ENCODE measurements at places on chromosomes 3 and 15.
A peak's percentile ranks its signal among the peaks of the same experiment; 100 is the strongest.

GRCh38 chr3:183489455-183490210 is 61.2 kb upstream of the MCF2L2 start:
- DNase-seq: no peak

- no peak for DNase-seq
These were observed 27.1 kb upstream of the OSBPL11 start for GRCh38 chr3:125622381-125622791.

DNA sequence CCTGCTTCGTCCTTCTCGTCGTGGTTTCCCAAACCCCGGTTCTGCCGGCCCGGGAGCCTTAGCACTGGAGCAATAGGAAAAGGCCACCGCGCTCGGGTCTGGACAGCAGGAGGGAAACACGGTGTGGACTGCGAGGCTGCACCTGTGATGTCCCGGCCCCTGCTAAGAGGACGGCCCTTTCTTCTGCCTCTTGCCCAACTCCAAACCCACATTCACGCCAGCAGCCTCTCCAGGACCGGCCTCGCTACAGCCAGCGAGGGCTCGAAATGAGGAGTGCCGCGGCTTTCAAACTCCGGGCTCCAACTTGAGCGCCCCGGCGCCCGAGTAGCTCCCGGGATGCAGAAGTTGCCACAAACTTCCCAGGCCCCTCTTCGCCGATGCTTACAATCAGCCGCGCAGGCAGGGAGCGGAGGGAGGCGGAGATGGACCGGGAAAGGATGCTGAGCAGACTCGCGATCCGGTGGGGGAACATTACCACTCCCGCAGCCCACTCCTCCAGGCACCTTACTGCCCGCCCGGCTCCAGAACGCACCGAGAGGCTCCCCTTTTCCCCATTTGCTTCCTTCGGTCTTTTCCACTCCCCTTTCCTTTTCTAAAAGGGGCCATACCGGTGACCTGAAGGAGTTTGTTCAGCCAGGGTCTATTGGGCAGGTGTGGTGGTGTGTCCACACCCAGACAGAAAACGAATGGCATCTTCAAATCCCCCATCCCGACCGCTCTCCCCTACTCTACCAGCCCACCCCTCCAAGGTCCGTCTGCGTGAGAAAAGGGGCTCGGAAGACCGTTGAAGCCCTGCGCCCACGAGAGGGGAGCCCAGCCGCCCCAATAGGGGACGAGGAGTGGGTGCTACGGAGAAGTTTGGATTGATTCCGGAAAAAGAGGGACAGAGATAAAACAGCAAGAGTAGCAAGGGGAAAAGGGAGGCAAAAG is 18.8 kb upstream of the SATB1 start:
- no peak for DNase-seq

GRCh38 chr3:102054543-102055080 is 205.3 kb downstream of the NFKBIZ start:
- DNase-seq: no peak

- DNase-seq: no peak
These were observed 14.9 kb downstream of the CCDC32 start for GRCh38 chr15:40549894-40550293.

- DNase-seq: no peak
These were observed 119.3 kb downstream of the LRRK1 start for GRCh38 chr15:101038327-101039003.

DNA sequence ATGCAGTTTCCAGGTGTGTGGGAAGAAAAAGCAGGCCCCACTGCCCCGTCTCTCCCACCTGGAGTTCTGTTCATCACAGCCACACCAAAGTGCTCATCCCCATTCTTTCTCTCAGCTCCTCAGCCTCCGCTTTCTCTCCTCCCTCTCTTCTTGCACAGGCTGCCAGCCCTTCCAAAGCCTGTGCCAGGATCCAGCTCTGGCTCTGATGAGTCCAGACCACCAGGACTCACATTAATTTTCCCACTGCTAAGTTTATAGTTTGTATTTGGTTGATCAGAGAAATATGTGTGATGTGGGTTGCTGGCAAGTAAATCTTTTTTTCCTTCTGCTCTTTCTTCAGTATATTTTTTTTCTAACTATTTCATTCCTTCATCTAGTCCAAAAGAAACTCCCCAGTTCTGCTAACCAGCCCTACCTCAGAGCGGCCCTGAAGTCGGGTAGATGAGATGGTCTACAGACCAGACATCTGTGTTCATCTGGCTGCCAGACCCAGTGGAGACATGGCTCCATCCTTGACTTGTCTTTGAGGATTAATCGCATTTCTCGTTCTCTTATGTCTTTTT is 49.8 kb downstream of the BOC start:
- DNase-seq: no peak

- DNase-seq: no peak
These were observed 77.0 kb upstream of the IL12A start for GRCh38 chr3:159911664-159912037.

- DNase-seq: no peak
These were observed 13.8 kb downstream of the CLDN18 start for GRCh38 chr3:138023754-138024153.

- no peak for DNase-seq
These were observed 1.8 kb downstream of the CX3CR1 start for GRCh38 chr3:39277893-39278615.

DNA sequence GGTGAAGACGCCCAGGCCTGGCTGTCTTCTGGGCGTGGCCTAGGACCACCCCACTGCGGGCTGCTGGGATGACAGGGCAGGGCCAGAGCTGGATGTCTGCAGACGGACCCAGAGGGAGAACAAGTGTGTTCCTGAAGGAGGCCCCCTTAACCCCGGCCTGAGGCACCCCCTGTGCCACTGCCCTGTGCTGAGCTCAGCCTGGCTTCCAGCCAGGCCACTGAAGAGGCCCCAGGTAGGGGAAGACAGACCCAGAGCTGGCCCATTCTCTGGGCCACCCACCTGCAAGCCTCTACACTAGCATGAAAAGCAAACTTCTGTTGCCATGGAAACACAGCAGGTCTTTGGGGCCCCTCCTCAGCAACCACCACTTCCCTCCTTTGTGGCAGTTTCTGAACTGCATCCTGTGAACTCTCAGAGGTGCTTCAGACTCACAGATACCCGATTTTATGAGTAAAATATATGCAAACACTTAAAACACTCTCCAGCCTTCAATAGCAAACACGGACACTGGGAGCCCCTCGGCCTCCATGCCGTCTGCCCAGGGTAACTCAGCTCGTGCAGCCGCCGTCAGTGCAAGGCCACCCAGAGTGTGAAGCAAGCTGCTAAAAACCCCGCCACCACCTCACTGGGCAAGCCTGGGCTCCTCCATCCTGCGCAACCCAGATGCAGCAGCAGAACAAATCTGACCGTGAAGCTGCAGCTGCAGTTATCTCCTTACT is 42.5 kb downstream of the CMTM6 start:
- no peak for DNase-seq

DNA sequence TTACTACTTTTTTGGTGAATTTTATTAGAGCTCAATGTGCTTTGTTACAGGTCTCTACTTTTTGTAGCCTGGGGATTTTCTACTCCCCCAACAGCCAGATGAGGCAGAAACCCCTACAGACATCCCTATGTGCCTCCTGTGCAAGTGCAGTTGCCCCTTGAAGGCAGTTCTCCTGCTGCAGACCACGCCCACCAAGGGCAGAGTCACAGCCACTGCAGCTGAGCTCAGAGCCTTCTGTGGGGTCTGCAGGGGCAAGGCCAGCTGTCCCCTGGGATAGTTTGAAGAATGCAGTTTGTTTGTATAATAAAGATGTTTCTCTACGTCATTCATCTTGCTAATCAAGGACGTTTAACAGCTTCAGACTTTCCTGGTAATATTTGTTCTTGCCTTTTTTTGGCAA is 76.8 kb downstream of the NPAP1 start:
- DNase-seq: no peak

DNA sequence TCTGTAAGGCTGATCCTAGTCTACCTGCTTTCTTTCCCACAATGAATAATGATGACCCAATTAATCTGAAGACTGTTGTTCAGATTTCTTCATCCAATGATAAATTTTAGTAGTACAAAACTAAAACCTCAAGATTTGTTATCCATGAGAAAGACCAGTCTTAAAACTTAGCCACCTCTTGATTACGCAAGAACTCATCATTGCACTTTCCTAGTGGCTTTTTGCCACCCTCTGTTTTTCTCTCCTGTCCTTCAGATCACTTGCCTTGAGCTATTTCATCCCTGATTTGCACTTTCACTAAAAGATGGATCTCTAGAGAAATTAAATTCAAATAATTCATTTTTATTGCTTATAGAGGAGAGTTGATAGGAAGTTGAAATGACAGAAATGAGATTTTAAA is 142.7 kb upstream of the RBMS3 start:
- no peak for DNase-seq

GRCh38 chr3:111895071-111895470 is 36.0 kb downstream of the PHLDB2 start:
- no peak for DNase-seq

DNA sequence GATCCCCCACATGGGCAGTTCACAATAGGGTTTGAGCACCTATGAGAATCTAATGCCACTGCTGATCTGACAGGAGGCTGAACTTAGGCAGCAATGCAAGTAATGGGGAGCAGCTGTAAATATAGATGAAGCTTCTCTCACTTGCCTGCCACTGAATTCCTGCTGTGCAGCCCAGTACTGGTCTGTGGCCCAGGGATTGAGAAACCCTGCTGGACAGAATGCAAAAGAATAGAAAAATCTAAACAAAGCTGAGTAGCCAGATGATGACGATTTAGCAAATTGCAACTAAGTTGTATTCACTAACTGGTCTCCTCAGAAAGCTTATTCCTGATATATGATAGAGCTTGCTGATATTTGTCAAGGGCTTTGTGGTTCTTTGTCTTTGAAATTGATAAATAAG is 34.3 kb upstream of the APH1B start:
- no peak for DNase-seq

- peak; percentile 59 for DNase-seq
These were observed 244.1 kb upstream of the STT3B start for GRCh38 chr3:31288641-31289100.

GRCh38 chr3:123090728-123091531 is 24.1 kb downstream of the PDIA5 start:
- no peak for DNase-seq

DNA sequence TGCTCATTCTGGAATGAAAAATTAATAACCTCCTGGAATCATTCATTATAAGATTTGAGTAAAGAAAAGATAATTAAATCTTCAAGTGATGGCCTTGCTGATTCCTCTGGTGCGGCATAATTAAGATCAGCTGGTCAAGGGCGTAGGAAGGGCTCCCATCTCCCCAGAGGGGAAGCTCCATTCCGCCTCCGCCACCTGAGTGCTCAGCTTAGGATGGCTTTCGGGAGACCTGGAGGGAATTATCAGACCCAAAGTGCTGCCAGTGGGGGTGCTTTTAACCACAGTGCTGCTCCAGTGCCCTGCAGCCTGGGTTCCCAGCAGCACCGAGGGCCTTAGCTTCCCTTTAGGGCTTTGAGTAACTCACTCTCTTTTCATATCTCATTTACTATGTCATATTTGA is 556.6 kb upstream of the RGMA start:
- DNase-seq: no peak

GRCh38 chr15:77714023-77714422 is 81.3 kb upstream of the LINGO1 start:
- DNase-seq: no peak

GRCh38 chr15:49712162-49712561 is 91.3 kb downstream of the DTWD1 start:
- DNase-seq: no peak

GRCh38 chr15:25694239-25694584 is 168.9 kb downstream of the ATP10A start:
- DNase-seq: no peak

- no peak for DNase-seq
These were observed 888.3 kb downstream of the PLOD2 start for GRCh38 chr3:145272684-145273083.

GRCh38 chr3:109023656-109024254 is 70.1 kb upstream of the GUCA1C start:
- no peak for DNase-seq

DNA sequence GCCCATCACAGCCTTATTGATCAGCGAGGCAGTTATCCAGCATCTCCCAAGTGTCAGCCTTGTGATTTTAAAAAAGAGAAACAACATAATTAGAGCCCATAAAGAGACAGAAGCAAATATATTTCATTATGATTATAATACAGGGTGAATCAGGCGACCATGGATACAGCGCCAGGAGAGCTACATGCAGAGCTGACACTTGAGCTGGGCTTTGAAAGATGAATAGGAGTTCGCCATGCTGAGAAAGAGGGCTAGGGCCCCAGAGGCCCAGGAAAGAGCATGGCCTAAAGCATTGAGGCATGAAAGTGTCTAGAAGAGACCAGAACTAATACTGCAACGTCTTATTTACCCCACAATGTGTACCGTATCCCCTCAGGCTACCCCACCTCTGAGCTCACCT is 4.2 kb upstream of the CORO2B start:
- DNase-seq: no peak

- peak; percentile 34 for DNase-seq
These were observed 369.1 kb downstream of the RBMS3 start for GRCh38 chr3:29649815-29650547.

GRCh38 chr15:76994971-76995945 is at the start of gene PSTPIP1:
Gene PSTPIP1 (plus strand): TSS chr15:76995126. CDS start chr15:76995574, 448 bp downstream.
- no peak for DNase-seq

DNA sequence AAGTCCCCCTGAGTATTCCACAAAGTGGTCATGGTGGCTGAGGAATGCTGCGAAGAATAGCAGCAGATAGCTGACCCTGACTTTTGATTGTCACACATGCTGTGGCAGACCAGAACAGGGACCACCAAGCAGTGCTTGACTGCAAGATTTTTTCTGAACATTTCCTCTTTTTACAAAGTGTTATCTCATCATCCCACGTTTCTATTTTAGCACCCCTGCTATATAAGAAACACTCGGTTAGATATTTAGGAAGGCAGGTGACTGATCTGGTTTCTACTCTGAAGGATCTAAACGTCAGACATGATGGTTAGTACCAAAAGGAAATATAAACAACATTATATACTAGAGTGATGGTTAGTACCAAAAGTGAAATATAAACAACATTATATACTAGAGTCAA is 9.1 kb downstream of the SLC25A26 start:
- no peak for DNase-seq

GRCh38 chr3:120473896-120474675 is 23.3 kb upstream of the FSTL1 start:
- DNase-seq: no peak

- DNase-seq: no peak
These were observed 54.4 kb downstream of the ARNT2 start for GRCh38 chr15:80458580-80458979.

DNA sequence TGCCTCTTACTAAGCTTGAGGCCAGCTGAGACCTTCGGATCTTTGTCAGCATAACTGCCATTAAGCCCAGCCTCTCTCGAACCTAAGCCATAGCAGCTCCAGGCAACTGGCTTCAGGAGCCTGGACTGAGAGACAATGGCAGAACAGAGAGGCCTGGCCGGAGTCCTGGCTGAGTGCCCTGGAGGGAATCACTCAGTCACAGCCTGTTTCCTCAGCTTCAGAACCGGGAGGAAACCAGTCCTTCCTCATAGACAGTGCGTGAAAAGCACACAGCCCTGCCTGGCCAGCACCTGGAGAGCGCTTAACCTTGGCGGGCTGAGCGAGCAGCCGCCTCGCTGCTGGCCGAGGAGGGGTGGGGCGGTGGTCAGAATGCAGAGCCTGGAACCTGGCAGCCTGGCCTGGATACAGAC is 21.6 kb downstream of the RNU5B-1 start:
- DNase-seq: no peak

Measured in HS-27A (cell line).